ENCODE measurements at places on chromosomes 6 and 20.

- no peak for DNase-seq
These were observed 509 bp upstream of the TPD52L2 start for GRCh38 chr20:63864545-63864977.

- DNase-seq: no peak
These were observed 29.8 kb upstream of the AHI1 start for GRCh38 chr6:135527116-135527959.

- no peak for DNase-seq
These were observed 474 bp downstream of the RBM38 start for GRCh38 chr20:57391439-57392301.

GRCh38 chr6:43490523-43490939 is 13.2 kb downstream of the TJAP1 start:
- no peak for DNase-seq

DNA sequence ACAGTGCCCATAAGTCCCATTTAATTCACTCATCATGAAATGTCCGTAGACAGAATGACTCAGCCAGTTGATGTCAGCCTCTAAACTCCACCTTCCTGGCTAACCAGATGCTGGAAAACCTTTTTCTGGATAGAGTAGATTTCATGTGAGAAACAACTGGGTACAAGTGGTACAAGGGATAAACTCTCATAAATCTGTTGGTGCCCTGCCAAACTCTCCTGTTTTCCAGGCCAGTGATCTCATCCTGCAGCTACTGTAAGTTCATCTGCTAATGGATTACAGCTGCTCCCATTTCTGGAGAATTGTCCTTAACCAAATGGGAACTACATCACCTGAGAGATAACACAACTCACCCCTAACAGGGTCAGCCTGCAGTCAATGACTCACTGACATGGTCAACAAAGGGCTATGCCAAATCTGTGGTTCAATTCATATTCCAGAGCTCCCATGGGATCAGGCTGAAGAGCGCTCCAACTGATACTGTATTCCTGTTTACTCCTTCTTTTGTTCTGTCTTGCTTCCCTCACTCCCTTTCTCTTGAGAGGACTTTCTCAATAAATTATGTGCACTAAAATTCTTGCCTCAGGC is 210.1 kb upstream of the HDDC2 start:
- no peak for DNase-seq

DNA sequence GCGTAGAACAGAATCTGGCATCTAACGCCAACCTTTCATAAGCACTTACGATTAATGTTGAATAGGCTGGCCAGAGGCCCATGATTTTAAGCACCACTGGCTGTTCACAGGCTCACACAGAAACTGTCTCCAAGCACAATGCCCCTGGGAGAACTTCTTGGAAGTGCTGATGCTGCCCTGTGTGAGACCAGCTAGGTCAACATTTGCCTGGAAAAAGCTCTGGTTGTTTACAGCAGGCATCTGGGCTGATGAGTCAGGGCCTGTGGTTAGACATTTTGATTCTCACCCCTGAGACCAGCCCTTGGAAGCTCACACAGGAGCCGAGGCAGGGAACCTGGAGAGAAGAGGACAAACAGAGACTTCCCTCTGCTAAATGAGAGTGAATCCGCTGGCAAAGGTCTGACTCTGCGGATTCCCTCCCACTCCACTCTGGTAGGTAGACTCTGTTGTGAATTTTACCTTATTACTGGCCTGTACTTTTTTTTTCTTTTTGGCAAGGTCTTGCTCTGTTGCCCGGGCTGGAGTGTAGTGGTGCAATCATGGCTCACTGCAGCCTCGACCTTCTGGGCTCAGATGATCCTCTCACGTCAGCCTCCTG is 6.8 kb upstream of the SULF2 start:
- no peak for DNase-seq

- no peak for DNase-seq
These were observed 437.4 kb upstream of the JAG1 start for GRCh38 chr20:11111191-11111590.

DNA sequence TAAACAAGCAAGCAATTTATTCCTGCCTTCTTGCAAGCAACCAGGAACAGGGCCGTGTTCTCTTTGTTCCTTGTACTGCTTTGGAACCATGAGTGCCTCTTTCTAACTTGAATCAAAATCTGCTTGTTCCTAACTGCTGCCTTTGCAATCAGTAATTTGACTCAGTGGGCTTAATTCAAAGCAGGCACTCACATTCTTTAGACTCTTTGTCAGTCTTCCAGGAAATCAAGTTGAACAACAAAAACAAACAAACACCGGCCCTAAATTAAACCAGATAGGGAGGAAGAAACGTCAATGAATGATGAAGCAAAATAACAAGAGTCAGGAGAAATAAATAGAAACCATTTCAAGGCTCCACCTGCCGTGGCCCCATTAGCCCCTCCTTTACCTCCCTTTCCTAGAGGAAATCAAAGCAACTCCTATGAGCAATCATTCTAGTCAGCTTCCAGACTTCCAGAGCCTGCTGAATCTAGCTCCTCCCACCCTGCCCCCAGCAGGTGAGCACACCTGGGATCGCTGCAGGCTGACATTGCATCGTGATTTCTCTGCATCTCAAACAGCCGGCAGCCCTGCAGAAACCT is 582.2 kb upstream of the FLRT3 start:
- no peak for DNase-seq

GRCh38 chr6:23140871-23141270 is 571.5 kb downstream of the HDGFL1 start:
- no peak for DNase-seq

- DNase-seq: no peak
These were observed 12.7 kb downstream of the STXBP5 start for GRCh38 chr6:147216915-147217314.

DNA sequence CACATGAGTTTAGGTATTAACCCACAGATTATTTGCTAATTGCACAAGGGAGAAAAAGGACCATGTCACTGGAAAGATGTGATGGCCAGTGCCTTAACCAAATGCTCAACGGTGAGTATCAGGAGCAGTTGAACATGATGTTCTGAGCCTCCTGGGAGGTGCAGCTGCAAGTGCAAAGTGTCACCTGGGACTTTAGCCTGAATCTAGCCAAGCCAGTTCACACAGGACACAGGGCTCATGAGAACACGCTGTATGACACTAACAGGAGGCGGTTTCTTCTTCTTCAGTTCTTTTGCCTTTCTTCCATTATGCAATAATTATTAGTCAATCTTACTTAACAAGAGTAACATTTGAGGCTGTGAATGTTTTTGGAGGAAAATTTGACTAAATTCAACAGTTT is 225.3 kb downstream of the THBS2 start:
- DNase-seq: no peak

GRCh38 chr20:45305262-45305661 is 1.4 kb upstream of the RBPJL start:
- DNase-seq: no peak

DNA sequence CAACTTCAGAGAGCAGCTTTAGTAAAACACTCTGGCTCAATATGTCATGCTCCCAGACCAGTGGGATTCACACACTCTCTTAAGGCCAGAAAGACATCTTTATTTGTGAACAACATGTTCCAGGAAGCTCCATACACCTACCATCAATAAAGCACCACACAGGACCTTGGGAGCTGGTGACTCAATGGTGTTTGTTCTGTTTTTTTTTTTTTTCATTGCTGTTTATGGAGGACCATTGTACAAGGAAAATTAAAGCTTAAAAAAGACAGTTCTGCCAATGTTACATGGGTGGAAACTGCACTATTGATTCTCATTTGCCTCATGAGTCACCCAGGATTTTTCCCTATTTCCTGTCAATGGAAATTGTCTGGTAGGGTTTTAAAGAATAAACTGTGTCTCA is 36.3 kb upstream of the TENT5A start:
- DNase-seq: no peak

- no peak for DNase-seq
These were observed 109.0 kb downstream of the UNC5CL start for GRCh38 chr6:40930045-40930444.

DNA sequence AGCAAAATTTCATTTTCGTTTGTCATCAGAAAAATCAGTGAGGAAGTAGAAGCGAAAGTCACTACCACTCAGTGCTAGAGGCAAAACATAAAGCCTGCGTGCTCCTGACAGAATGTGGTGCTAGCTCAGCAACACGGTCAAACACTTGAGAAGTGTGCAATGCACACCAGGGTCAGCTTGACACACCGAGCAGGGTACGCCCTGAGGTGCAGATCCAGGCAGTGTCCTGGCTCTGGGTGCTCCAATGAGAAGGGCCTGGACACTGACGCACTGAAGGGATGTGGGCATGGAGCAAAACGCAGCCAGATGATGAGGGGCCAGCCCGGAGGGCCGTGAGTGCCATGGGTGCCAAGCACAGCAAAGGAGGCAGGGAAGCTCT is 5.9 kb downstream of the RNASET2 start:
- DNase-seq: no peak

All from activated T-cell treated with anti-CD3 and anti-CD28 coated beads for 4 hours (primary cell).